ENCODE measurements at places on chromosomes 1 and 21. TPM values are rescaled to one million over a fixed set of nuclear protein-coding genes. Genes with fewer than 3 reads are reported as not detected.

Gene PODN
- polyA plus RNA-seq = 1.6 TPM

Gene TAF5L
- polyA plus RNA-seq = 19.6 TPM

Gene LEMD1
- 3.9 TPM for polyA plus RNA-seq

Gene LAPTM5
- polyA plus RNA-seq = 16.5 TPM

Gene CD84
- 0.98 TPM for polyA plus RNA-seq

Data from right renal cortex interstitium (tissue), 3 donors.